Cardiac fibroblast (primary cell): ENCODE measurements at places on chromosomes 2 and 18.
A peak's percentile ranks its signal among the peaks of the same experiment; 100 is the strongest.

DNA sequence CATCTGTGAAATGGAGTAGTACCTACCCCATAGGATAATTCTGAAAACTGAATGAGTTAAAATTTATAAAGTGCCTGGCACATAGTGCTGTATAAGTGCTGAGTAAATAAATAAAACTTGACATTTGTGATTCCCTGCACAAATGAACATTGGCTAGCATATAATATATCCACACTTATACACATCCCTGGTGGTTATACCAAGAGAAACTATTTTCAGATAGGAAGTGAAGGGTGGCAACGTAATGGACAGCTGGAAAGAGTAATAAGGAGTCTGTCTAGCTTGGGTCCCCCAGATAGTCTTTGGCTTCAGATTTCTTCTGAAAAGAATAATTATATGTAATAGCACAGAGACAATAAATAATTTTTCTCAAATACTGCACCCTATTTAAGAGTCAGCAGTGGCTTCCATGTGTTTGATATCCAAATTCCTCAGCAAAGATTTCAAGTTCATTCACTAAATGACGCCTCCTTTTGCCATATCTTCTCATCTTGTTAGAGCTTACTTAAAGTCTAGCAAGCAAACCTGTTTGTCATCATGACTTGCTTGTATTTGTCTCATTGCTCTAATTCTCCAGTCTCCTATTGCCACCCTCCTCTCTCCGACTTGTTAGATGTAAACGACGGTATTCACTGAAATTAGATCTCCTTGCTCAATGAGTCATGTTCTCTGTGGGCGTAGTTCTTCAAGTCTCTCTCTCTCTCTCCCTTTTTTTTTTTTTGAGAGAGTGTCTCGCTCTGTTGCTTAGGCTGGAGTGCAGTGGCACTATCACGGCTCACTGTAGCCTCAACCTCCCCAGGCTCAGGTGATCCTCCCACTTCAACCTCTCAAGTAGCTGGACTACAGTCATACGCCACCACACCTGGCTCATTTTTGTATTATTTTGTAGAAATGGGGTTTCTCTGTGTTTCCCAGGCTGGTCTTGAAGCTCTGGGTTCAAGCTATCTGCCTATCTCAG lies 8.7 kb upstream of the ADGRF3 start:
- peak; percentile 93 for DNase-seq

DNA sequence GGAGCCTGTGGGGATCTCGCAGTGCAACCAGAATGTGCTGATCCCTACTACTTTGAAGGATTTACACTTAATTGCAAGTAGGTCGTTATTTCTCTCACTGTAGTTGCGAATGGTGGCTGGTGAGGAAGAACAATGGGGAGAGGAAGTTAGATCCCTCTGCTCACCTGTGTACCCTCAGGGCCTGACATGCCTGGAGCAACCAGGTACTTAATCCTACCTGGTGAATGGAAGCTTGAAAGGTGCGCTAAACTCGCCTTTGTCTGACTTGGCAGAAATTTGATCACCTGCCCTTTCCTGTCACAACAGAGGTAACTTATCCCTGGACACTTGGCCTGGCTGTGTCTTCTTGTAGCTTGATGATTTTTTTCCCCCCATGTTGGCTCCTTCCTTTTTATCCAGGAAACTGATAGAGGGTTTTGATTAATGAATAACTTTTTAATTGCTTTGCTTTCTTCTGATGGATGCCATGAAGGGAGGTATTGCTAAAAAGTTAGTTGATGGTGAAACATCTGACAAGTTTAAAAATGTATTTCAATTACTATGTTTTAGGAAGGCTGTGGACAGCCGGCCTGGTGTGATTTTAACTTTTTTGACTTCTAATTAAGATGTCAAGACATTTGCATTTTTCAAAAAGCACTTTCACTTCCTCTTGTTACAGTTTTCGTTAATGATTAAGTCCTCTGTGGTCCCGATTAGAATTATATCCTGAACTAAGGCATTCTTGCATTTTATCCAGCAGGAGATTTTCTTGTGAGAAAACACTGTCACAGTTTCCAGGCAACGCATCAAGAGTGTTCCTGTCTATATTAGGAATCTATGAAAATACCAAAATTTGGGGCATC lies 9.2 kb downstream of the SGPP2 start:
- no peak for DNase-seq

DNA sequence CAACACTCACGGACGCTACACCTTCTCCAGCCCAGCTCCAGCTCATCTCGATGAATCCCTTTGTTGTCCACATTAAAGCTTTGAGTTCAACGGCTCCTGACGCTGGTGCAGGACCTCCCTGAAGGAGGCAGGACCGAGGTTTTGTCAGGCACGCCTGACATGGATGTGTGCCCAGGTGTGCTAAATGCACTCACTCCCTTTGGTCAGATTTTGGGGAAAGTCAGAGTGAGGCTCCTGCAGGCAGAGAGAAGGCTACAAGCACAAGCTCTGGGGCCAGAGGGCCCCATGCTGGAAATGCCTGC lies 78.6 kb downstream of the NDUFA10 start:
- no peak for DNase-seq

DNA sequence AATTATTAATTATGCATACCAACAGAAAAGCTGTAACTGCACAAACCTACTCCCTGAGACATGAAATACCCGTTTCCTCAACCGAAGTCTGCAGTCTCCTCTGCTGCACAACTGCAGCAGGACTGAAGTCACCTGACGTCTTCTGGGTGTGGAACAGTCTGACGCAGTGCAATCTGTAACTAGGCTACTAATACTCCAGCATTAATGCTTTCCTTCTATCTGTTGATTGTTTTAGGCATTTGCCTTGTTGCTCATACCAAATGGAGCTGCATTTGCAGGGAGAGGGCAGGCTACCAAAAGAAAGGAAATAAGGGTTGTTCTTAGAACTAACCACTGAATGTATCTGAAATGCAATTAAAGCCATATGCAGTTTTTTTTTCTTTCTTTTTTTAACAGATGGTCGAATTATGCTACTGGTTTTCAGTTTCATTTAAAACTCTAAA lies 40.1 kb downstream of the RTN4 start:
- DNase-seq, result peak; percentile 65

DNA sequence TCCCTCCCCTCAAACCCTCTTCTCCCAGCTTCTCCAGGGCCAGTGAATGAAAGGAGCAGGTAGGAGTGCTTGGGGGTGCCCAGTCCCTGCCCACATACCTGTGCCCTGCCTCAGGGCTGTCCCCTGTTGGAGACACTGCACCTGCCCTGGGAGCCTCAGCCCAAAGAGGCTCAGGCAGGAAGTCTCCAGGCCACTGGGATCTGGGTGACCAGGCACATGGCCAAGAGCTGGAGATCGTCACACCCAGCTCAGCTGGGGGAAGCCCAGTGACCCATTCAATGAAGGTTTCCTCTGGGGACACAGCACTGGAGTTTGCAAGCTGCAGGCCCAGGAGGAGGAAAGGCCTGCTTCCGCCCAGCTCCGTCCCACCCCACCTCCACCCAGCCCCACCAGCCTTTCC lies 156.4 kb downstream of the ZFP36L2 start:
- DNase-seq, result no peak

DNA sequence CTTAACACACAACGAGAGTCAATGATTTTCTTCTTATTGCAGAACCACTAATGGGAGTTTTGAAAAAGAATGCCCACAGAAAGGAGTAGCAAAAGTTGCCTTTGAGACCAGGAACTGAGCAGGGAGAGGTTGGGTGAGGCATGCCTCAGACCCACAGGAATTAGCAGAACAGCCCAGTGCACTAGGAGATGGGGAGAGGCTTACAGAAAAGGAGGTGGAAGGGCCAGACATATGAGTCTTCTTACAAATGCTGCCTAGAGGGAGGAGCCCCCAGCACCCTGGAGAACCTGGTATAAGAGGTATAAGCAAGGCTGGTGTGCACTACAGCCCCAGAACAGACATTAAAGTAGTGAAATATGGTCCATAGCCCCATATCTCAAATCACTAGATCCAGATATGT lies 162.0 kb downstream of the DTNA start:
- no peak for DNase-seq

DNA sequence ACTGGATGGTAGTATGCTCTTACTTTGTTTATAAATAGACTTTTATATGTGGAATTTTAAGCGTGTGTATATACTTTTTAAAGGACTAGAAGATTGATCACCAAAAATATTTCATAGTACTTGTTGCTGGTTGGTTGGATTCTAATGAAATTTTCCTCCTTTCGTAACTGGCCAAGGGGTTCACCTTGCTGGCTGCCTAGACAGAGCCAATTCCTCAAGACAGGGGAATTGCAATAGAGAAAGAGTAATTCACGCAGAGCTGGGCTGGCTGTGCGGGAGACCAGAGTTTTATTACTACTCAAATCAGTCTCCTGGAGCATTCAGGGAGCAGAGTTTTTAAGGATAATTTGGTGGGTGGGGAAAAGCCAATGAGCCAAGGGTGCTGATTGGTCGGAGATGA lies 70.7 kb downstream of the SNORC start:
- no peak for DNase-seq

DNA sequence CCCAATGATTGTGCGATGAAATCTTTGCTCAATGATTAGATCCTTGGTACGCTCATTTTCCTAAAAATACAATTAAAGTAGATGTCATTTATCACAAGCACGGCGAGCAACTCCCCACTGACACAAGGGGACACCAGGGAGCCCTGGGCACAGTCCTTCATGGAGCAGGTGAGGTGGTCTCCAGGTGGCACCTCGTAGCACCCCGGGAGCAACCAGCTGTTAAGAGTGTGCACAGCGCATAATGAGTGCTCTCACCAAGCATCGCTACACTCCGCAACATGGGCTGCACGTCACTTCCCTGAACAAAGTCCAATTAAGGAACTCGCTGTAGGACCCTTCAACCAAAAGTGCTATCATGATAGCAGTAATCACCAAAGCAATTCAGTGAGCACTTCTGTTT lies 59.8 kb downstream of the ANO7 start:
- DNase-seq, result no peak

- peak; percentile 31 for DNase-seq
Measured at GRCh38 chr2:27281855-27282559, at the start of gene TRIM54. TRIM54 (plus strand) TSS chr2:27282429; CDS start chr2:27282732, 303 bp downstream.

DNA sequence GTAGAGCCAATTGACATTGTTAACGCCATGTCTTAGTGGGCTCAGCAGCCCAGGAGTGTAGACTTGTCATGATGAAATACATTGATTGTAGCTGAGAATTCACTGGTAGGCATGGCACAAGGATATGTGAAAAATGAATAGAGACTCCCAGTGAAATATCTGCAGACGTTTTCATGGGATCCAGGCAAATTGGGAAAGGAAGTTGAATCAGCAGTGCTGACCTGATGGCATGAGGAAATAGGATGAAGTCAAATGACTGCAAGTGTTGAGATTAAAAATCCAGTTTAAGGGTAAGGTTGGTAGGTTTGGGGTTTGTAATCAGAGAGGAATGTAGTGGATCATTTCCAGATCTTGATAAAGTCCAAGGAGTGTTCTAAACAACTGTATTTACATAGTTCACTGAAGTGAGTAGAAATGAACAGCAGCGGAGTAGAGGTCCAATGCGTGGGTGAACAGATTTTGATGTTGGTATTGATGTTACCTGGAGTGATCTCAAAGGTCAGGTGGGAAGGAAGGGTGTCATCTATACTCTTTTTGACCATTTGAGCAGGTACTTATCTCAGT lies 24.6 kb downstream of the INSIG2 start:
- peak; percentile 69 for DNase-seq

- peak; percentile 43 for DNase-seq
Measured at GRCh38 chr18:55452123-55452611, 135.8 kb downstream of the TCF4 start.

DNA sequence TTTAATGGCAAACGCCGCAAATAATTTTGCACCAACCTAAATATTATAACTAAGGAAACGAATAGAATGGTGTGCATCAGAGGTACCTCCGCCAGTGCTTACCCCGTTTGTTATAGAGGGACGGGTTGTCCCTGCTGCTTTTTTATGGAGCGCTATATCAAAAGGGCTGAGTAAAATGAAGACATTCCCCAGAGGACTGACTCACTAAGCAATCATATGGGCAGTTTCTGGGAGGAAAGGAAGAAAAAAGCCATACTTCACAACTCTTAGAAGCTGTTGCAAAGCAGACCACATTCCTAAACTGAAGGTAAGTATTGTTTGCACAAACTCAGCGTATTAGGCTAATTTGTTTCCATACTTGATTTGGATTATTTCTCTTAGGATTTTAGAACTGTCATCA lies 12.9 kb downstream of the ID2 start:
- DNase-seq, result peak; percentile 29

DNA sequence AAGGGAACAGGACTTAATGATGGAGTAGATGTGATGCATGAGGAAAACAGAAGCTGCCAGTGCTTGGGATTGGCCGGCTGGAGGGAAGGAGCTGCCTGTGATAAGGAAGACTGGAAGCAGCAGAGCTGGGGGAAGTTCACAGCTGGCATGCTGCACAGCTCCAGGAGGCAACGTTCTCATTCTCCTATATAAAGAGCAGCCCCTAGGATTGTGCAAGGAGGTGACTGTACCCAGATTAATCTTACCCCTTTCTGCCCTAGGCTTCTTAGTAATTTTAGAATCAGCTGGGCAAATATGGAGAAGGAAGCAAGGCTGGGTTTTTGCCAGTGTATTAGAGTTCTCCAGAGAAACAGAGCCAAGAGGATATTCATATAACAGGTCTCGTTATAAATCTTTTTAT lies 155.8 kb downstream of the ALPK2 start:
- DNase-seq, result no peak

DNA sequence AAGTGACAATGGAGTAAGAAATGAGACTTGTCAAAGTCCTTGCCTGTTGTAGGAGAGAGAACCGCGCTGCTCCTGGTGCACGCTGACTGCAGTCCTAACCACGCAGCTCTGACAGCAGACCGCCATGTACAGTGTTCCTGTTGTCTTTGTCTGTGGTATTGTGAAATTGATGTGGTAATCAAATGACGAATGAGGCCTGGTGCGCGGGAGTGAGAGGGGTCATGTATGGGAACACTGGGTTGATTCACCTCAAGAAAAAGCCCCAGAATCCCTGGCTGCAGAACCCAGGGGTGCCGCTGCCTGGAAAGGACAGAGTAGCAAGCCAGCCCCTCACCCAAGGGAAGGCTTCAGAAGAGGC lies 64.0 kb downstream of the INPP4A start:
- peak; percentile 90 for DNase-seq

GRCh38 chr18:59276047-59276446 lies 2.8 kb upstream of the RAX start:
- DNase-seq, result no peak
